ENCODE measurements at places on chromosomes 5 and 9. TPM values are rescaled to one million over a fixed set of nuclear protein-coding genes. Genes with fewer than 3 reads are reported as not detected.

DNA sequence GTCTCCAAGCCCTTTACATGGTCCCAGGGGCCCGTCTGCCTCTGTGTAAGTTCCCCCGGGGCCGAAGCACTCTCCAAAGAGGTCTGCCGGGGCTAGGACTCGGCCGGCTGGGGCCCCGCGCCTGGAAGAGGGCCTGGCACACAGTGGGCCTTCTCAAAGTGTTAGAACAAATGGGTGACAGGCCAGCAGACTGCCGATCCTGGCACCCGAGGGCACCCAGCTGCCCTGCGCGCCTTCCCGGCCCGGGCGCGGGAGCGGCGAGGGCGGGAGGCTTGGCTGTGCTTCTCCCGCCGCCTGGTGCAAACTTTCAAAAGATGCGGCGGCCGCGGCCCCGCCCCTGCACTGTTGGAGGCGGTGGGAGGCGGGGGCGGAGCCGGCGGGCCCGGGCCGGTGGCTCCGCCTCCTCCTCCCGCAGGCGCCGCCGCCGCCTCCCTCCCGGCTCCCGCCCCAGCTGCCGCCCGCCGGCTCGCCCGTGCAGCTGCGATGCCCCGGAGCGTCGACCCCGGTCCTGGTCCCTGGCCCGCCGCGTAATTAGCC, at the start of gene NEURL1B:
Gene NEURL1B (plus strand): TSS at position 442 of the 537 bp plus-strand sequence. CDS start 144 bp downstream, outside the sequence.
- DNase-seq, result peak; percentile 73

- no peak for DNase-seq
Observed at GRCh38 chr9:137026828-137027227, 1.2 kb downstream of the ABCA2 start.

DNA sequence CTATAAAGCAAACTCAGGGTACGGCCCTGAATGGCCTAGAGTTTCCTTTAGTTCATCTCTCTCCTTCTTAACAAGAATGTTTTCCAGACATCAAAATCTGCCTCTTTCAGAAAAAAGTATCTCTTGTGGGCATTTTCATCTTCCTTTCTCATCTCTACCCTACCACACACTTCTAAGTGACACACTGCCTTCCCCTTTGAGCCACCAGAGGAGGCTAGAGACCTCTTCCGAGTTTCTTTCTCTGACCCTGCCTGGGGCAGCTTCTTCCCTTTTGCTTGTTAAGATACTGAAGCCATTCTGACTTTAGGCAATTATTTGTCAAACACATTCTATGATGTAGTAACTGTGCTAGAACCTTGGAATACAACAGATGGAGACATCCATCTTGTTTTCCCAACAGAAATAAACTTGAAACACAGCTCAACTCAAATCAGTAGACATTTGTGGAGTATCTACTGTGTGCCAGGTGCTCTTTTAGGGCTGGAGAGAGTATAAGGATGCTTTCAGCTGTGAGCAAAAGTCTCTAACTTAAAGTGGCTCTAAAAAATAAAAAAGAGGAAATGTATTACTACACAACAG, 8.6 kb upstream of the SV2C start:
- DNase-seq, result no peak

DNA sequence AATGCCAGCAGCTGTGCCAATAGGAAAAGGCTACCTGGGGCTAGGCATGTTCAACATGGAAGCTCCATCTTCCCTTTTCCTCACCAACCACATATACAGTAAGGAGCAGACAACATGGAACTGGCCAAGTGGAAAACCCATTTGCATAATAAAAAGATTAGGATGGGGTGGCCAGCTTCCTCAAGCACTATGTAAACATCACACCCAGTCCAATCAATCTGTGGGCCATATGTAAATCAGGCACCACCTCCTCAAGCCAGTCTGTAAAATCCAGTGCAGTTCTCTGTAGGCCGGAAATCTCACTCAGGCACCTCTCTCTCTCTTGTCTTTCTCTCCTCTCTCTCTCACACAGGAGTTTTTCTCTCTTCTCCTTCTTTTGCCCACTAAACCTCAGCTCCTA, 360.2 kb upstream of the GRIA1 start:
- DNase-seq, result no peak

GRCh38 chr5:124154714-124155113, 591.7 kb downstream of the ZNF608 start:
- DNase-seq, result no peak

GRCh38 chr5:32773944-32774343, 62.8 kb downstream of the NPR3 start:
- DNase-seq, result no peak

GRCh38 chr5:179060116-179061008, at the start of gene ZNF354C:
ZNF354C (plus strand) TSS chr5:179060373; CDS start chr5:179062069, 1,696 bp downstream.
- peak; percentile 88 for DNase-seq

DNA sequence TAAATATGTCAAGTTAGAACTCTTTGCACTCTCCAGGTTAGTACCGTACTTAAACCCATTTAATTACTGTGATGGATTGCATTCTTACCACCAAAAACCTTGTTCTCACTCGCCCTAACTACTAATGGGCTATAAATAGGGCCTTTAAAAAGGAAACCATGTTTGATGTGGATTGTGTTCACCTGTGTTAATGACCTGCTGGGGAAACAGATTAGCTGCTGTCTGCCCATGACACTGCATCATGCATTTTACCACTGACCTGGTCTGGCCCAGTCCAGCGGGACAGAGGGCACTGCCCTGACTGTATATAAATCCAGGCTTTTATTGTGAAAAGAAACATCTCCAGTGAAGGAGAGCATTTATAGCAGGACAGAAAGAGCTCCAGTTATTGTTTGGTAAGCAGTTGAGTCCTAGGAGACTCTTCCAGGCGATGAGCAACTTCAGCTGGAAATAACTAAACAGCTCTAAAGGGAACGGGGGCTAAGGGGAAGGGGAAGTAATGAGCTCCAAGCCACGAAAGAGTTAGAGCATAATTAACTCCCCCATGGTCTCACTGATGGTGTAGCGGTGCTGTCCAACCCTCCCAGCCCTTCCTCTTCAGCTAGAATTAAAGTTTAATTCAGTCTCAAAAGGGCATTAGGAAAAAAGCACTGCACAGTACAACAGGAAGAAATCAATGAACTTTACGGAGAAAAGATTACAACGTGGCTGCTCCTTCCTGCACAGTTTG, 303.1 kb downstream of the ENC1 start:
- DNase-seq, result no peak

- DNase-seq, result peak; percentile 34
Observed at GRCh38 chr9:130839132-130840111, 4.4 kb downstream of the ABL1 start.

- DNase-seq, result no peak
Observed at GRCh38 chr5:45695804-45696156, 400 bp downstream of the HCN1 start.

- DNase-seq, result no peak
Observed at GRCh38 chr9:87206064-87206661, 258.9 kb upstream of the GAS1 start.

GRCh38 chr5:149019679-149020078, 43.2 kb downstream of the SH3TC2 start:
- no peak for DNase-seq

- no peak for DNase-seq
Observed at GRCh38 chr5:55932700-55933099, 62.1 kb downstream of the IL6ST start.

DNA sequence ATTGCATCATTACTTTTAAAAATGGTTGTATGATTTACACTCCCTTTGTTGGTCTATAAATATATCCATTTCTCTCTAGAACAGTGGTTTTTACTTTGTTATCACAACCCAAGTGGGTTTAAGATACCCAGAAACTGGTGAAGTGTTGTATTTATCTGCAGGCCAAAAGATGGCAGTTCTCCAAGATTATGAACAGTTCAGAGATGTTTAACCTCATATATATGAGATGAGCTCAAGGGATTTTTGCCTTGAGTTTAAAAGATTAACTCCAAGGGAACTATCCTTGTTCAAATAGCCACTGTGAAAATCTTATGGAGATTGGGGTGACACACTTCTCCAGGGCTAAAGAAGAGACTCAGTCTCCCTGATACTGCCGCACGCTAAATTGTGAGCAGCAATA, 572.6 kb downstream of the TLE4 start:
- no peak for DNase-seq

Gene GFPT2
- total RNA-seq, result 27.2 TPM

Gene FBP2
- not detected for total RNA-seq

Gene PROB1
- total RNA-seq, result 28.6 TPM

Gene NMUR2
- not detected for total RNA-seq

Data from right atrium auricular region (tissue), 2 donors.